Stimulated activated CD4-positive, alpha-beta T cell treated with anti-CD3 and anti-CD28 coated beads, Interleukin-2, amount 100 ng/mL, for 4 hours (primary cell): ENCODE measurements at places on chromosomes 7 and 10.

DNA sequence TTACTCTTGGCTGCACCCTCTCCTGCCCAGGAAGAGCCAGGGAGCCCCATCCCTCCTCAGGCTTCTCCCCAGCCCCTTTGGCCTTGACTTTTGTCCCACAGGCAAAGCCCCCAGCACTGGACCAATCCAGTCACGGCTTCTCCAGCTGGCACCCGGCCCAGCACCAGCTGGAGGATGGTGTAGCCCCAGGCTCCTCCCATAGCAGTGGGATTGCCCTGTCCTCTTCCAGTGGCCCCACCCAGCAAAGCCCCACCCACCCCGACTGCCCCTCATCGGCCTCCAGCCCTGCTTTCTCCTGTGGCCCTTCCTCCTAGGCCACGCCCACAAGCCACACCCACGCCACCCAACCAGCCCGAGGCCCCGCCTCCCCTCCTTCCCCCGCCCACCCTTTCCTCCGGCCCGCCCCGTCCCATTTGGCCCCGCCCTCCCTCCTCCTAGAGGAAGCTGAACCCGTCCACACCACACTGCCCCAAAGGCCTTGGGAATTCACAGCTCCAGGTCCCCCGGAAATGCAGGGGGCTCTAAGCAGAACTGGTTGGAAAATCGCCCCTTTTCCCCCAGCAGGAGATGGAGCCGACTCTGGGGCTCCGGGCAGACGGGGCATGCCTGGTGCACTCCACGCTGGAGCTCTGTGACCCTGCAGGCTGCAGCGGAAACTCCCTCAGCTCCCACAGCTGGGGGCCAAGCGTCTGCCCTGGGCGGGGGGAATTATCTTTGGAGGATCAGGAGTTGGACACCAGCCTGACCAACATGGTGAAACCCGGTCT lies 25.2 kb downstream of the GET4 start:
- peak; percentile 39 for DNase-seq

DNA sequence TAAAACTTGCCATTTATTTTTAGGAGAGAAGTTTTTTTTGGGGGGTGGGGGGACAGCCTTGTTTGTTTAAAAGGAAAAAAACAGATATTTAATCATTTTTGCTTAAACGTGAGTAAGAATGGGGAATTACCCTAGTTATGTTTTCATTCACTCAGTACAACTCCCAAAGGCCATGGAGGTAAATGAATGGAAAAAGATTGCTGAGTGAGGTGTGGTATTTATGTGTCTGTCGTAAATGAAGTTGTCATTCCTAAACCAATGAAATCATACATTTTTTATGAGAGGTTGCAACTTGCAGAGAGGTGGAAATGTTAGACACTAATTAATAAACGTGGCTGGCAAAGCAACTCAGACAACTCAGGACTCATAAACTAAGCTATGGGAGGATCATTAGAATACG lies 218.1 kb downstream of the CELF2 start:
- no peak for DNase-seq

- no peak for DNase-seq
Observed at GRCh38 chr7:158992759-158993158, 136.4 kb downstream of the DYNC2I1 start.

DNA sequence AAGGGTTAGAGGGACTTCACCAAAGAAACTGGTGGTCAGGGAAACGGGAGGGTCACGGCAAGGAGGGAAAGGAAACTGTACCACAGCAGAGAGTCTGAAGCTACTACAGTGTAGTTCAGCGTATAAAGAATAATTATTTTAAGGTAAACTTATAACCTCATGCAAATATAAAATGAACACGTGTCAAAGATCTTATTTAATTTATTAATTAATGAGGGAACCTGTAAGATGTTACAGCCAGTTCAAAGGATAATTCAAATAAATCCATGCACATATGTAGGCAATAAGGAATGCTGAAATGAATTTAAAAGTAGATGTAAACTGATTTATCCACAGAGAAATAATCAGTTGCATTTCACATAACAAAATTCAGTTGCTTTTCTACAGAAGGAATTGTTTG lies 49.4 kb upstream of the ATRNL1 start:
- no peak for DNase-seq

DNA sequence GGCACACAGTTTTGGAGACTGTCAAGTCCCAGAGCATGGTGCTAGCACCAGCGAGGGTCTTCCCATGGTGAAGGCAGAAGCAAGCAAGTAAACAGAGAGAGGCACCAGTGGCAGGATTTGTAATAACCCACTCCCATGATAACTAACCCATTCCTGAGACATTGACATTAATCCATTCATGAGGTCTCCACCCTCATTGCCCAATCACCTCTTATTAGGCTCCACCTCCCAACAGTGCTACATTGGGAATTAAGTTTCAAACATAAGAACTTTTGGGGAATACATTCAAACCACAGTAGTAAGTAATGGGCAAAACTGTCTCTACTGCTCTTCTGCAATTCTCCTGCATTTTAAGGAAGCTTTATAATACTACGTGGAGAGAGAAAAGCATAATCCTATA lies 193.6 kb downstream of the CACNA2D1 start:
- DNase-seq: no peak

GRCh38 chr10:48490571-48490940 lies 114.3 kb downstream of the ARHGAP22 start:
- DNase-seq: no peak

DNA sequence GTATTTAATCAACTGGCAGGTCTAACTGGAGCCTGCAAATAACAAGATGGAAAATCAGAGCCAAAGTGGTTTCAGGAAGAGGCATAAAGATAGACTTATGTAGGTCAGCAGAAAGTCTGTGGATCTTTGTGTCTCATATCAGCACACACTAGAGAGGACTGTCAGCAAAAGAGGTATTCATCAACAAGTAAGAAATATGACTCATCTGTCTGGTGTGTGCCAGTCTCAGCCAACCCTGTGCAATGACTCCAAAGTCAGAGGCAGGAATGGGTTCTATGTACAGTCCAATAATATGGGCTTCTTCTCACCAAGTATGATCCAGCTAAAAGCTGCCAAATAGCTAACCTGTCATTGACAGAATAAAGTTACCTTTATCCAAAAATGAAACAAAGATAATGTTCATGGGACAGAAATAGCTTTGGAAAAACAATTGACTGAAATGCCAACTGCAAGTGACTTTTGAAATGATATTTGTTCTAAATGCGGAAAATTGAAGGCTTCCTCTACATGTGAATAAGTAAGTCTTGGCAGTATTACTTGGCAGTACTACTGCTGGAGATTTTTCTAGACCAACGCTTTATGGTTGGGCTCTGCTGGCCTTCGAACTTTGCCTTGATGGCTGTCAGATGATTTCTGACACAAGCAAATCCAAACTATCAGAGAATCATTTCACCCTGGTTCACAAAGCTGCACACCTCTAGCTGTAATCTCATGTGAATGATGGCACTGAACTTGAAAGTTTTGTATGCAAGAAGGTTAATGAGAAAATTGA lies 272.3 kb upstream of the SEMA3C start:
- no peak for DNase-seq

- no peak for DNase-seq
Observed at GRCh38 chr10:16948361-16948760, 131.1 kb upstream of the RSU1 start.

GRCh38 chr7:22295402-22296264 lies 61.3 kb downstream of the RAPGEF5 start:
- DNase-seq: no peak

- no peak for DNase-seq
Observed at GRCh38 chr7:104933521-104933988, 80.5 kb upstream of the KMT2E start.

- DNase-seq: no peak
Observed at GRCh38 chr7:105743351-105744090, 132.9 kb downstream of the ATXN7L1 start.

- no peak for DNase-seq
Observed at GRCh38 chr7:138354066-138354465, 106.0 kb upstream of the TRIM24 start.

DNA sequence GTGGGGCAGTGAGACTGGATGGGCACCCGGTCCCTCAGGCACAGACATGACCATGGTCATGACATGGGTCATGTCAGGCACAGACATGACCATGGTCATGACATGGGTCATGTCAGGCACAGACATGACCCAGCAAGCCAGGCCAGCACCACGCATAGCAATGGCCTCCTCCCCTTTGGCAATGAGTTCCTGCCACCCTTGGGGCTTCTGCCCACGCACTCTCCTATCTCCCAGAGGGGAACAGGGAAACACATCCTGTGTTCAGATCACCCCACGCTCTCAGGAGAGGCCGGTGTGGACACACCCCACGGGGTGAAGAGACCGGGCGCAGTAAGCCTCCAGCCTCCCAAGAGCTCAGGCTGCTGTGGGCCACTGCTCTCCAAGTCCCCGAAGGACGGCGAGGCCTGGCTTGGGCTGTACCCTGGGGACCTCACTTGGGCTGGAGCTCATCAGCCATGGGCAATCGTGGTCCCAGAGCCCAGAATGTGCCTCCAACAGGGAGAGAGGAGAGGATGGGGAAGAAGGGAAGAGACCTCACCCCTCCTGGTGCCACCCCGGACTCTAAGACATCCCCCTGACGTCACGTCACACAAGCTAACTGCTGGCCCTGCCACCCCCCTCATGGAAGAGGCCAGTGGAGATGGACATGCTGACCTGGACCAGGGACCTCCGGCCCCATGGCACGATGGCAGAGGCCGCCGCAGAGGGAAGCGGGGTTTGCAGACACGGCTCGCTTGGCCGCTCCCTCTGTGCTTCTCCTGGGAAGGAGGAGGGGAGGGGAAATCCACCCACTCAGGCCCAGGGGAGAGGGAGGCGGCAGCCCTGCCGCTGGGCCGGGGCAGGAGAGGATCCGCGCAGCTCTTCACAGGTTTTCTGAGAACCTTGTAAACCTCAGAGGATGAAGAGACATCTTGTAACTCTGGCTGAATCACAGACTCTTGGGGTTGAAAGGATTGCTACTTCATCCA lies 269.6 kb downstream of the ELFN1 start:
- no peak for DNase-seq

DNA sequence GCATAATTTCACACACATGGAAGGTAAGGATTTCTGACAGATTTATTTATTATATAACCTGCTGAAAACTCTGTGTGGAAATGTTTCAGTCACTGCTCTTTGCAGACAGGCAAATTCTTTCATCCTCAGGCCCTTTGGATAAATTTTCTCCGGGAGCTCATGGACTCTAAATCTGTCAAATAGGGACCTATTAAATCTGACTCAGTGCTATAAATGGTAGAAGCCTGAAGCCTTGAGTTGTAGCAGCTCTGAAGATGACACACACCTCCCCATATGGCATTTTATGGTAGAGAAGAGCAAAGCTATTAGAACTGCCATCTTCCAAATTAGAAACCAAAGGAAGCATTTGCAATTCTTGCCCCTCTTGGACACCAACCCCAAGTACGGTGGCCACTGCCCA lies 808.7 kb downstream of the XPNPEP1 start:
- DNase-seq: no peak

- DNase-seq: no peak
Observed at GRCh38 chr7:95529701-95530100, 44.0 kb downstream of the ASB4 start.

DNA sequence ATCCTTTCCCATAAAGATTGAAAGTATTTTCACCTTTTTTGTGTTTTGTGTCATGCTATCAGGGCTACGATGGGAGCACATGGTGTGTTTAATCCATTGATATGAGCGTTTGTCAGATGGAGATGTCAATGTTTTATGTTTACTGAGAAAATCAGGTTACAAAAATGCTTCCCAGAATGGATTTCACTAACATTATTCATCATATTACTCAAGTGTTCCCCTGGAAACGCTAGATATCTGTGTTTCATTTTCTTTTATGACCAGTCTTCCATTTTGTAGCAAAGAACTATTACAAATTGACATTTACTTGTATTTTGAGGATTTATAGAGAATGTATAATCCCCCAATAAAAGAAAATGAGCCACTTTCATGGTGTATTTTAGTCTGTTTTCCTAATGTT lies 293.5 kb upstream of the AKR1E2 start:
- no peak for DNase-seq

DNA sequence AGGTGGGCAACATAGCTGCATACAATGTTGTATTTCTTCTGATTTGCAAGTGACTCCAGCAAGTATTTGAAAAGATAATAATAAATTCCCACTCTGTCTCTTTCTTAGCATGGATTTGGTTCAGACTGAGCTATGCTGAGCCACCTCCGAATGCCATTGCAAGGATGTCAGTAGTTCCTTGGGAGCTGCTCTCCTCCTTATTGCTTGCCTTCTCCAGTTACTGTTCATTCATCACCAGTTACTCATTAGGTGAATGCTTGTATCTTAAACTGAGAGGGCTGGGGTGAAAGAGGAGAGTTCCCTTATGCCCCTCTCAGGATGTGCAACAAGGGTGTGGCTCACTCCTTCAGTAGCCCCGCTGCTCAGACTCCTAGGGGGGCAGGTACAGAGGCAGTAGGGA lies 78.4 kb upstream of the PRKAR2B start:
- DNase-seq: no peak

GRCh38 chr10:103202319-103202718 lies 9.2 kb upstream of the NT5C2 start:
- DNase-seq: no peak

DNA sequence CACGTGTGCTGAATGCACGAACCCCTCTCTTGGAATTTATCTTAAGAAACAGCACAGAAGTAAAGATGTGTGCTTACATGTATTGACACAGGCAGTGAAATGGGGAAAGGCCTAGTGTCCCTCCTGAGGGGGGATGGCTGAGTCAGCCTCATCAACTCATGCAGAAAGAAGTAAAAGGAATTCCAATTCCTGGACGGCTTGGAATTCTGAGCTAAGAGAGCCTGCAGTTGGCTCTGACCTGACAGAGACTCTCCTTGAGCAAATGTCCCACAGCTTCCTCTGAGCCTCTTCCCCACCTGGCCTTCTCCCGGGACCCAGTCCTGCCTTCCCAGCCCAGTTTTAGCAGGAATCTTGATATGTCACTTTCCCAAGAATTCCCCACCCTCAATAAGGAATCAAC lies 542.4 kb upstream of the ADARB2 start:
- no peak for DNase-seq
